ENCODE measurements at places on chromosomes 16 and 17.

- no peak for DNase-seq
Observed at GRCh38 chr17:81251709-81252301, 12.7 kb downstream of the NDUFAF8 start.

DNA sequence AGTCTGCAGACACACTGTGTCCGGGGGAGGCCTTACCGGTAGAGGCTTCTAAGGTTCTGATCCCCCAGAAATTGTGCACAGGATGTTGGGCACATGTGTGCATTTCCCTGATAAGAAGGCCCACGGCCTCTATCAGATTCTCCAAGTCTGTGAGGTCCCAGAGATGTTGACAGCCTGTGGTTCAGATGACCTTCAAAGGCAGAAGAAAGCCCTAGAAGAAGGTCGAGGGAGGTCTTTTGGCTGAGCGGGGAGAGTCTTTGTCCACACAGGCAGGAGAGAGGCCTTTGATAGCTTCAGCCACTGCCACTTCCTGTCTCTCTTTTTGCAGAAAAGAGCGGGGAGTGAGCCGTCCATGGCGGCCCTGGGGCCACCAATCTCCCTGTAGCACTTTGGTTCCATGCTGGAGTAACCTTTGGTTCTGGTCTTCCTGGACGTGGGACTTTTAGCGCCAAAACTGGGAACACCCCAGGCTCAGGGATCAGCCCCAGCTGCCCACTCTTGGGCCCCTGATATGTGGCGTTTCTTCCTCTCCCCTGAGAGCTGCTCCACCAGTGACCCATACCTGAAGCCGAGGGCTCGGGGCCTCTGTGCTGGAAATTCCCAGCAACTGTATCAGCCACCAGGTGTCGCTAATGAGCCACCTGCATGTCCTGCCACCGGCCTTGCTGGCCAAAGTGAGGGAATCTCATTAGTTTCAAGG is 28.1 kb upstream of the LGALS9 start:
- peak; percentile 38 for DNase-seq

- DNase-seq = no peak
Observed at GRCh38 chr16:22641131-22641628, 130.5 kb downstream of the NPIPB5 start.

GRCh38 chr17:9587969-9588656 is 11.7 kb downstream of the CFAP52 start:
- no peak for DNase-seq

DNA sequence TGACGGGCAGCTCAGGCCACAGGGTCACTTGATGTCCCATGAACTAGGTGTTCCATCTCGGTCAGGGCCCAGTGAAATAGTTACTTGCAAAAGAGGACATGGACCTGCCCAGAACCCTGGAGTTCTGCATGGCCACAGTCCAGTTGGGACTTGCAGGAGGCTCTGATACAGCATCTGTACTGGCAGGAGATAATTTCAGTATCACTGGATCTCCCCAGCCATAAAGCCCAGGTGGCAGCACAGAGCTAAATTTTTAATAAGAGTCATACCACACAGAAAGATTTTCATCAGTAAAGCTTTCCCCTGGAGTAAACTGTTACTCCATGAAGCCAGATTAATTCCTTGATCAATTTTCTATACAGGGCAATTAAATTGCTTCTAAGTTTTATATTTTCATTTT is 18.0 kb upstream of the SLC16A5 start:
- no peak for DNase-seq

- no peak for DNase-seq
Observed at GRCh38 chr16:57093666-57094564, 1.5 kb downstream of the CPNE2 start.

GRCh38 chr17:53186001-53186400 is 636.7 kb upstream of the KIF2B start:
- no peak for DNase-seq

- no peak for DNase-seq
Observed at GRCh38 chr16:2151188-2152091, 3.0 kb downstream of the RAB26 start.

DNA sequence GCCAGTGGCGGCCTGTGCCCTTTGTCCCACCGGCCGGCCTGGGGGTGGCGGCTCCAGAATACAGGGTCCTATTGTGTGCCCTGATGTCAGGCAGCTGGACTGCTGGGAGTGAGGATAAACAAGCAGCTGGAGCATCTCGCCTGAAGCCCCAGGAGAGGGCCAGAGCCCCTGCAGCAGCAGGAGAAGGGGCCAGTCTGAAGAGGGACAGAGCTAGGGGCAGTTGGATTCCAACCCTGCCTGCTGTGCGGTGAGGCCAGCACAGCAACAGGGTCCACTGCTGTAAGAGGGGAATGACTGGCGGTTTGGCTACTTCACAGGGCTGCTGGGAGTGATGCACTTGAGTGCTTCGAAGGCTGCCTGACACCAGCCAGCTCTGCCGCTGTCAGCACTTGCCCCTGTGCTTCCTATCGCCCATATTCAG is 25.0 kb downstream of the RAB11FIP4 start:
- DNase-seq = no peak

GRCh38 chr17:11412654-11413053 is 171.6 kb downstream of the SHISA6 start:
- DNase-seq = no peak

DNA sequence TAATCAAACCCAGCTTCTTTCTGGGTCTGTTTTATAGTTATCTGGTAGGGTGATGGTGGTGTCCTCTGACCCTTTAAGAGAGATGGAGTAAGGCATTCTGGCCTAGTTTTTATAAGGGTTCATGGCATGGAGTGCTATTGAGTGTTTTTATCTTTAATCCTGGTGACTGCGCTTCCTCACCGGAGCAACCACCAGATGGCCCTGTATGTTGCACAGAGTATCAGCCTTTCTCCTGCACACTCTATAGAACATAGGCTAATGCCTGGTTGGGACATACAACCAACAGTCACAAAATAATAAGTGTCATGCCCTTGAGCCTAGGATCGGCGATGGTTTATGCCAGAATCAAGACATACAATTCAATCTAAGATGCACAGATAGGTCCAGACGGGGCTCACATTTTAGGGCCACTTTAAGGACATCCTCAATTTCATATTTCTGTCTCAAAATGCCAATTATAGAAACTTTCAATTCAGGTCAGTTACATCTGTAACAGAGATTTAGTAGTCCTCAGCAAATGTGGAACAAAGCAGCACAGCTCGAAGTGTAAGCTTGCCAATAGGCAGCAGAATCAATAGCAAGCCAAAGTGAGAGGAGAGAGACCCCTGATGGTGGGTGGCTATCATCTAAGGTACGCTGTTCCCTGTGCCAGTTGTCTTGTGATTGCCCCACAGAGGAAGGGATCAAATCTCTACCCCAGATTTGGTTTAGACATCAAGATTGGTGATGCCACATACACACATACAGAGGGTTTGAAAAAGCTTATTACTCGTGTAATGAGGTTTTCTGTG is 37.2 kb upstream of the HOXB9 start:
- no peak for DNase-seq

GRCh38 chr16:4760221-4760910 is 6.6 kb downstream of the ZNF500 start:
- no peak for DNase-seq

DNA sequence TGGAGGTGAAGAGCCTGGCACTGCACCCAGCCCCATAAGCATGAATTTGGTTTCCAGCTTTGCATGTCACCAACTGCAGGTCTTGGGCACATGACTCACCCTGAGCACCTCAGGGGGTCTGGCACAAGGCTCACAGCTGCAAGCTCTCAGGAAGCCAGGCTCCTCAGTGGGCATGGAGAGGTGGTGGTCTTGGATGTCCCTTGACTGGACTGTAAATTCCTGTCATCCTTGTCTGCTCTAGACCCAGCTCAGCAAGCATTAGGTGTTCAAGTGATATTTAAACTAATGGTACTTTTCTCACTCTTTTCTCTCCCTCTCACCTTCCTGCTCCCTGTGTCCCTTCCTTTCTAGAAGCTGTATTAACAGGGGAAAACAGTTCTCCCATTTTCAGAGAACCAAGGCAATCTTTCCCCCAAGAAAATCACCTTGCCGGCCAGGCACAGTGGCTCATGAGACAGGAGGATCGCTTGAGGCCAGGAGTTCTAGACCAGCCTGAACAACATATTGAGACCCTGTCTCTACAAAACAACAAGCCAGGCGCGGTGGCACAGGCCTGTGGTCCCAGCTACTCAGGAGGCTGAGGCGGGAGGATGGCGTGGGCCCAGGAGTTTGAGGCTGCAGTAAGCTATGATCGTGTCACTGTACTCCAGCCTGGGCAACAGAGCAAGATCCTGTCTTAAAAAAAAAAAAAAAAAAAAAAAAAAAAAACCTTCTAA is 5.1 kb upstream of the KIFC3 start:
- no peak for DNase-seq

- no peak for DNase-seq
Observed at GRCh38 chr17:47812146-47812920, 9.3 kb downstream of the OSBPL7 start.

GRCh38 chr17:75530837-75531720 is 5.6 kb downstream of the LLGL2 start:
- DNase-seq = no peak

DNA sequence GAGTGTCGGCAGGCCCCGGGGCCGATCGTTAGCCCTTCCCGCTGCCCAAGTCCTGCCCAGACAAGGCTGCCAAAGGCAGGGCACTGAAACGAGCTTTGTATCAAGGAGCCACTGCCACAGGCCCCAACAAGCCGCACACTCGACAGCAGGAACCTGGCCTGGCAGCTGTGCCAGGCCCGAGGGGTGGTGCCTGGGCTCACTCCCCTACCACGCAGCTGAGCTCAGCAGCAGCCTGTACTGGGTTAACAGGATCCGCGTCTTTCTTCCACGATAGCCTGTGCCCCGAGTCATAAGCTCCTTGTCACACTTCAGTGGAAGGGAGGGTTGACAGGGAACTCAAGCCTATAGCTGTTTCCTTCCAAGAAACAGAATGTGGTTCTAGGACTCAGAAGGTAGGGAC is 87.9 kb downstream of the ABR start:
- no peak for DNase-seq

- DNase-seq = no peak
Observed at GRCh38 chr16:50737420-50737959, 4.4 kb upstream of the CYLD start.
